ENCODE measurements at places on chromosomes 7 and 10.

DNA sequence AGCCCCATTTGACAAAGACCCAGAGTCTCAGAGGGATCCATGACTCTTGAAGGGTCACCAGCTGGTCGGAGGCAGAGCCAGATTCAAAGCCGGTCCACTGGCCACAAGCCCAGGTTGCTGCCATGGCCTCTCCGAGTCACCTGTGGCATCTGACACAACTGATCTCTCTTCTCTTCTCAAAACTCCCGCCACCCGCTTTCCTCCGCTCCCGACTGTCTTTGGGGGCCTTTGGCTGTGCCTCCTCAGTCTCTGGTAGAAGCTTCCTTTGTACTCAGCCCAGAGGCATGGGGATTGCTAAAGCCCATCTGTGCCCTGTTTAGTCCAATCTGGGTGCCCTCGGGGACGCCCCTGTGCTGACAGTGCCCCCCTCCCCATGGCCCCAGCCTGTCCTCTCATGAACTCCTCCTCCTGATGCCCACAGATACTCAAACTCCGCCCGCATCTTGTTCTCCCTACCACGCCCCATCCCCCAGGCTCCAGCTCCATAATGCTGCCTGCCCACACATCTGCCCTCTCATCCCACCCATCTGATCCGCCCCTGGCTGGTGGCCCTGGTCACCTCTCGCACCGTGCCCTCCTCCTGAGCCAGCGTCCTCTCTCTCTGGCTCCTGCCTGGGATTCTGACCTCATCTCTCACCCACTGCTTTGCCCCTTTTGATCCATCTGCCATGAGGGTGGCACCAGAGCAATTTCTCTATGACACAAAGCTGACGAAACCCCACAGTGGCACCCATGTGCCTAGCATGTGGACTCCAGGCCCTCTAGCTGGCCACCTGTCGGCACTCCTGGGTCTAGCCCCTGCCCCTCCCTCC lies 150.6 kb downstream of the SLIT1 start:
- DNase-seq = no peak

DNA sequence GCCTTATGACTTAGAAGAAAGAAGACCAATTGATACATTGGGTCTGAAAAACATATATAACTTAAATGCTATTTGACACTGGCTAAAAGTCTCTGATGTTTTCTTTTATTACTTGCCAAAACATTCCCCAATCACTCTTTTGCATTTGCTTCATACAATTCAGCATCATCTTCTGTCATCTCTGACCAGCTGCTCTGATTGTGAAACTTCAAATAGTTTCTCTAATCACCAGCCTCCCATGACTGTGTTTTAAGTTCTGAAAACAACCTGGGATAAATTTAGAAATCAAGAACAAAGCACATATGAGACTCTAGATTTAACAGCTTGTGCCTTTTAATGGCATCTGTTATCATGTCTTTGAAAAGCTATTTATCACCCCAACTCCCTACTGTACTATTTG lies 208.4 kb upstream of the KCND2 start:
- DNase-seq = no peak

DNA sequence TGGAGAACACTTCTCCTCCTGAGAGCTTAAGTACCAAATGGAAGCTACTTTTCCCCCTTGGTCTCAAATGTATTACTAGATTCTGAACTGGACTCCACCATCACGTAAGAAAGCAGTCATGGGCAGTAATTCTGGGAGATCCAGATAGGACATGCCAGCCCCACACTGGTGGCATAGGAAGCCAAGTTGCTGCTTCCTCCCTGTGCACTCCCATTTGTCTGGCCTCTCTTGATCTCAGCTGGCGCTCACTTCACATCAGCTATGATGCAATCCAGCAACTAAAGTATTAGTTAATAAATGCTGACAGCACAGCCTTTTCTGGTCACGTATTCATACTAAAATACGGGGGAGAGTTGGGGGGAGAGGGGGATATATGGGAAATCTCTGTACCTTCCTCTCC lies 3.4 kb upstream of the IL6 start:
- DNase-seq = no peak

DNA sequence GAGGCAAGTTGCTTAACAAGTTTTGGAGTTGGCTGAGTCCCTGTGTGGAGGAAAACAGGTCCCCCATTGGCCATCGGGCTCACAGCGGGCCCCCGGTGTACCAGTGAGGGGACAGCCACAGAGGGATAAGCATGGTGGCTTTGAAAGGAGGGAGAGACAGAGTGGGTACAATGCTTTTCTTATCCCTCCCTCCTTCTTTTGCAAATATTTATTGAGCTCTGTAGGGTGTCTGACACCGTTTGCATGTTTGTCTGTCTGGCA lies 2.8 kb downstream of the HTRA1 start:
- DNase-seq = no peak

DNA sequence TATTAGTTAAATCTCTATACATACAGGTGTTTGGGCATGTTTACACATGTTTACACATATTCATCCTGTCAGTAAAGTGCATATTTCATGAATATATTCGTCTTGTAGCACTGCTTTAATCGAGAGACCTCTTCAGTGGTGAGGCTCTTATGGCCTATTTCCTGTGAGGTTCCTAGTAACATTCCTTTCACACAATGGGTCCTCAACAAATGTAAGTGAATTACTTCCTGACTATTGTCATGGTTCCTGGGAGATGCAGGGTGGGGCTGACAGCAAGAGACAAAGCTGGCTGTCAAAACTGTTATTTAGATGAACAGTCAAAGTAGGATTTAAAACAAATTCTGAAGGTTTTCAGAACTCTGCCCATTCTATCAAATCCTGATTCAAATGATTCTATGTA lies 12.4 kb upstream of the SEMA3A start:
- DNase-seq = no peak

GRCh38 chr7:50661345-50662040 lies 96.3 kb upstream of the DDC start:
- DNase-seq = no peak

- DNase-seq = no peak
Measured at GRCh38 chr7:112161253-112162141, 44.7 kb downstream of the DOCK4 start.

DNA sequence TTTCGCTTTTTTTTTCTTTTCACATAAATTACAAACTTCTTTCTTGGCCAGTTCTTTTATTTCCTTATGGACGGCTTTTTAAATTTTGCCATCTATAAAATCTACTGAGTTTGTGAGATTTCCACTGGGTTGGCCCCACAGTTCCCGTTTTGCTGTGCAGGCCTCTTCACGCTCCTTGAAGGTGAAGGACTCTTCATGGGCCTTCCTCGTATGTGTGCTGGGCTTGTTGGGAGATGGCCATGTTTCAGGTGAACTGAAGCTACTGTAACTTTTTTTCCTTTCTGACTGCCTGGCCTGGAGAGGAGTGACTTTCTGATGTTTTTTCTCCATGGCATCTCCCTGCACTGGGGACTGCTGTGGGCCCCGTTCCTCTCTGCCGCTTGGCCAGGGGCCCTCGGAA lies 262.4 kb downstream of the COBL start:
- no peak for DNase-seq

Data from KBM-7 (cell line).